ENCODE measurements at places on chromosomes 7 and 10.

DNA sequence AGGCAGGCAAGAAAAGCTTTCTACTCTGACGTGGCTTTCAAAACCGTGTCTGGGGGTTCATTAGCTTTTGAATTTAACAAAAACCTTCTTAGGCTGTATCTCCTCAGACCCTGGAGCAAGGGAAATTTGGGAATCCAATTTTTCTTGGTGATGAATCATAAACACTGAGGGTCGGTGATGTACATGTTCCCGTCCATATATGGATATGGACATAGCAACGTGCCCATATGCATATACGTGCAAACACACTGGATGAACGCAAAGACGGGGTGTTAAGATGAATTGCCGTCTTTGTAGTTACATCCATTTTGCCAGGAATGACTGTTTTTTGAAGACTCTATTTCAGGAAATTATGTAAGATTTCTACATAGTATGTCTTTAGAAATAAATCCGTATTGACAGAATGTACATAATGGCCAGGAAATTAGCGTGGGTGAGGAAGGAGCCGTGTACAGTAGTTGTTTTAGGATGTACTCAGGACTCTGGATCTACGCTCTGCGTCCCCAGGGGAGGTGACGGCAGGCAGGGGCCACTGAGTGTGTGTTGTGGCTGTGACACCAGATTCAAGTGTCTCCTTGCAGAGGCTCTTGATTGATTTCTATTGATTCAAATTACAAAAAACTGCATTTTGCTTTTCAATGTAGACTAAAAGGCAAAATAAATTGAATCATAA, 238.2 kb downstream of the DNAJB6 start:
- no peak for DNase-seq

- DNase-seq = no peak
These were observed 146.8 kb downstream of the CELF2 start for GRCh38 chr10:11164551-11164802.

DNA sequence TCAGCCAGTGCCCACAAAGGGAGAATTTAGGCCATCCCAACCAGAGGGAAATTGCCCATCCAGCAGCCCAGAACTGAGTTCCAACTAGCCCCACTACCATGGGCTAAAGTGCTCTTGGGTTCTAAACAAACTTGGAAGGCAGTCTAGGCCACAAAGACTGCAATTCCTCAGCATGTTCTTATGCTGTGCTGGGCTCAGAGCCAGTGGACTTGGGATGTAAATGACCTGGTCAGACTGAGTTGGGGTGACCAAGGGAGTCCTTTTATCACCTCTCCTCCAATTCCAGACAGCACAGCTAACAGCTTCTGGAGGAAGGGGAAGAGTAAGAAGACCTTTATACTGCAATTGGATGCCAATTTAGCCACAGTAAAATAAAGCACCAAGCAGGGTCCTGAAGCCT, 607.2 kb upstream of the KCND2 start:
- DNase-seq = no peak

GRCh38 chr10:24518981-24519597, 204.6 kb downstream of the ARHGAP21 start:
- DNase-seq = no peak

DNA sequence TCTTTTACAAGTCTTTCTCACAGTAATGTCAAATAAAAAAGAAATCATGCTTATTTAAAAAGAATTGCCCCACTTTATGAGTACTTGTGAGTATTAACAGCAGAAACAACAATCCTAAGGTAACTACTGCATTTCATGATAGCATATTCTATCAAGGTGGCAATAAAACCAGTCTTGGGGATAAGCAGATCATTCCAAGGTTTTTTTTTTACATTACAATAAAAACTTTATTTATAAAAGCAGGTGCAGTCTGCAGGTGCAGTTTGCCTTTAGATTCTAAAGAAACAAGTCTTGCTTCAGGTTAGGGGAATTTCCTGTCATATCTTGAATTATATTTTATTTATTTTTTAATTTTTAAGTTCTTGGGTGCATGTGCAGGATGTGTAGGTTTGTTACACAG, 10.7 kb upstream of the ANK3 start:
- DNase-seq = no peak

DNA sequence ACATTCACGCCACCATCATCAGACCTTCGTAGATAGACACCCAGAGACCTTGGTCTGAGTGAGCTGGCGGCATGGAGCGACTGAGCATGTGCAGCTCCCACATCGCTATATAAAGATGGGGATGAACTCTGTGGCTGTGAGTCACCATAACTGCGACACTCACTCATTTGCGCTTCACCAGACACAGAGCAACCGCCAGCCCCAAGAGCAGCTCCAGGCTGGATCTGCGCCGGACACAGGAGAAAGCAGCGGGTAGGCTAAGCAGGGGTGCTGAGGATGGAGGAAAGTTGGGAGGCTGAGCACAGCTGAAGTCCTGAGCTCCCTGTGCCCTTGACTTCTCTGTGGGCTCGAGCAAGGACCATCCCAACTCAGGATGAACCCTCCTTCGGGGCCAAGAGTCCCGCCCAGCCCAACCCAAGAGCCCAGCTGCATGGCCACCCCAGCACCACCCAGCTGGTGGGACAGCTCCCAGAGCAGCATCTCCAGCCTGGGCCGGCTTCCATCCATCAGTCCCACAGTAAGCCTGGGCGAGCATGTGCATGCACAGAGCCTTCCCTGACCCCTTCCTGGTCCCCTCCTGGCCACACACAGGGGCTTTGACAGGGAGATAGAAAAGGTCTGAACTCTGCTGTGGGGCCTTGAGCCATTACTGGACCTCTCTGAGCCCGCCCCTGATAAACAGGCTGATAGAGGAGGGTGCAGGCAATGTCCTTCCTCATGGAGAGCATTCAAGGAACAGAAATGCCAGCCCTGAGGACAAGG, at the start of gene OPN4:
TSS of gene OPN4 (plus strand) at position 137 of the 762 bp plus-strand sequence. CDS start at position 374, 237 bp downstream.
- no peak for DNase-seq

DNA sequence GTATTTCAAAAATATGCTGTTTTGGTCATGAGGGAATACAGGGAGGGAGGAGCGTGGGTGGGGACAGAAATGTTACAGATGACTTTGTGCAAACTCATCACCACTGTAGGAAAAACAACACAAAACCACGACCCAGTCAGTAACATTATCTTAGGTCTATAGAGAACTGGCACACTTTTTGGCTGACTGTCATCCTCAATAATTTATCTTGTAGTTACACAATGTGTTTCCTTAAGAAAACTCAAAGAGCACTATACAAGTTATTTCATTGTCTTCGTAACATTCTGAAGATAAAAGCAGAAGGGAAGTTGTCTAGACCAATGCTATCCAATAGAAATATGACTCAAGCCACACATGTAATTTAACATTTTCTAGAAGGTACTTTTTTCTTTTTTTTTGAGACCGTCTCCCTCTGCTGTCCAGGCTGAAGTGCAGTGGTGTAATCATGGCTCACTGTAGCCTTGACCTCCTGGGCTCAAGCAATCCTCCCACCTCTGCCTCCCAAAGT, 16.9 kb upstream of the CDK14 start:
- DNase-seq = no peak

DNA sequence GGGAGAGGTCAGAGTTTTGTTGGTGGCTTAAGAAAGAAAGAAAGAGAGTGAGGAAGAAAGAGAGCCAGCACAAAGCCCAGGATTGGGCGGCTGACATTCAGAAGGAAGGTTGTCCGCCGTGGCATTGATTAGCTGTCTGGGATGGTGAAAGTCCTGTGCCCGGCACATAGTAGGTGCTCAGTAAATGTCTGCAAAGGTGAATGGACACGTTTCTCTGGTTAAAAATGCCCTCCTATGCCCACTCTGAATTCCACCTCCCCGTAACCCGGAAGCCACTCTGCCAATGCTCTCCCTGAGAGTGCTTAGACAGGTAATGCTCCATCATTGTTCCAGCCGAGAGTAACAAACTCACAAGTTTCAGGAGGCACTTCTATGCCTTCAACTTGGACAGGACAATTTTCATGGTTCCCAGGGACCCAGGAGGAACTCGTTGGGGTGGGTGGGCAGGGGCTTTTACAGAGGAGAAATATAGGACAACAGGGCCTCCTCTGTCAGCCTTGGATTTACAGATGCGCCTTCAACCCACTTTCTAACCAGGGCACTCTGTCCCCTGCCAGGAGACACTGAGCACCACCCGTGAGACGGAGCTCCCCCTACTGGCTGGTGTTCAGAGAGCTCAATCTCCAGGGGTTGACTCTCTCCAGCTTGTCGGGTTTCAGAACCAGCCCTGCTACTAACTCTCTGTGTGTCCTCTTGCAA, 411.5 kb upstream of the ZMIZ1 start:
- DNase-seq = peak; percentile 47

DNA sequence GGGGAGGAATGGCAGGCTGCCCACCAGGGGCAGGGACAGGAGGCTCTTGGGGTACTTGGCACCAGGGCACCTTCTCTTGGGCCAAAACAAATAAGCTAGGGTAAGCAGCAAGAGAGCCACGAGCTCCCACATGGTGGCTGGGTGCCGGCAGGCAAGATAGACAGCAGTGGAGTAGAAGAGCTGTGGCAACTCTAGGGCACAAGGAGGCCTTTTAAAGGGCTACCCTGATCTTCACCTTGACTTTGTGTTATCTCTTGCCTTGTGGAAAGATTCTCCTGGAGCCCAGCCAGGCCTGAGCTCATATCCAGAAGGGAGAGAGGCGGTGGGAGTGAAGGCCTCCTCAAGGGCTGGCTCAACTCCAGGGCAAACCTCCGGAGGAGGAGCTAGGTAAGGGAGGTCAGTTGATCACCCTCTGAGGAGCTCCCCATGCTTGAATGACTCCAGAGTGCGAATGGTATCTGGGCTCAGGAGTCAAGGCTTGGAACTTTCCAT, at the start of gene CYP17A1:
TSS of gene CYP17A1 (minus strand) at position 184 of the 492 bp plus-strand sequence. CDS start at position 132, 52 bp downstream.
- DNase-seq = no peak

GRCh38 chr10:101478956-101479355, 109.1 kb downstream of the POLL start:
- no peak for DNase-seq

DNA sequence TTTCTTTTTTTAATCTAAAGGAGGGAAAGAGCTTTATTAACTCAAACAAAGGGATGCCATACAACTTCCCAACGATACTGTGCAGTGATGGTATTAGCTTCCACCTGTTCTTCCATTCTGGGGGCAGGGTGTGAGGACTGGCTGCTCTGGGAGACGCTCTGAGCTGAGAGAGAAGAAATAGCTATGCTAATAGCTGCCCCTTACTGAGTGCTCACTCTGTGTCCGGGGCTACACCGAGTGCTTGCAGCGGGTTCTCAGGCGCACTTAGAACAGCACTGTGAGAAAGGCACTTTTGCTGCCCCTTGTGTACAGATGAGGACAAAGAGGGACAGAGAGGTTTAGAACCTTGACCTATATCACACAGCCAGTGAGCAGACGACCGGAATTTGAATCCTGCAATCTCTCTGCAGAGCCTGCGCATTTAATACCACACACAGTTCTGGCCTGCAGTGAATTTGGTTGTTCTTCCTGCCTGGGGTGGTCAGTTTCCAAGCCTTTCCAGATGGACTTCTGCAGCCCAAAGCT, 142.2 kb downstream of the PLPP4 start:
- no peak for DNase-seq

GRCh38 chr10:79602953-79603352, 7.8 kb upstream of the SFTPA1 start:
- DNase-seq = no peak

- DNase-seq = no peak
These were observed 23.2 kb downstream of the TPK1 start for GRCh38 chr7:144812379-144813283.

GRCh38 chr10:125166658-125167057, 6.3 kb upstream of the CTBP2 start:
- DNase-seq = no peak

- DNase-seq = no peak
These were observed 292.0 kb downstream of the FGFR2 start for GRCh38 chr10:121306159-121306673.

- DNase-seq = no peak
These were observed 1.6 kb downstream of the NCOA4 start for GRCh38 chr10:46028584-46029460.

- no peak for DNase-seq
These were observed 15.3 kb downstream of the GPRIN2 start for GRCh38 chr10:46541017-46541661.

- no peak for DNase-seq
These were observed 30.6 kb upstream of the CTBP2 start for GRCh38 chr10:125190946-125191345.

DNA sequence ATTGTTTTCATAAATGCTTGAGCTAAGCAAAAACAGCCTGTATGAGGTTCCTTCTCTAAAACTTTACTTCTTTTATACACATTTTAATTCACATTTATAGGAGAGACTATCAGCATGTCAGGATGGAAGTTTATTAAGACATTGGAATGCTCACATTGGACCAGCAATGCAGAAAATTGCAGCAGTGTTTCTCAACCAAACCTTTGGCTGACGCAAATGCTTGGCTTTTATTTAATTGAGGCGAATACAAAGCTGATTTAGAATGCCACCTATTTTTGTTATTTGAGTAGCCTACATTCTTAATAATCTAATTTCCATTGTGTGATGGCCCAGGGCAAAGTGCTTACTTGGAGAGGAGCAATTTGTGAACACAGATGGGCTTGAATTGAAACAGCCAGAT, 283.2 kb downstream of the ARL4A start:
- no peak for DNase-seq

- DNase-seq = no peak
These were observed 6.3 kb downstream of the NPFFR1 start for GRCh38 chr10:70277396-70278030.

DNA sequence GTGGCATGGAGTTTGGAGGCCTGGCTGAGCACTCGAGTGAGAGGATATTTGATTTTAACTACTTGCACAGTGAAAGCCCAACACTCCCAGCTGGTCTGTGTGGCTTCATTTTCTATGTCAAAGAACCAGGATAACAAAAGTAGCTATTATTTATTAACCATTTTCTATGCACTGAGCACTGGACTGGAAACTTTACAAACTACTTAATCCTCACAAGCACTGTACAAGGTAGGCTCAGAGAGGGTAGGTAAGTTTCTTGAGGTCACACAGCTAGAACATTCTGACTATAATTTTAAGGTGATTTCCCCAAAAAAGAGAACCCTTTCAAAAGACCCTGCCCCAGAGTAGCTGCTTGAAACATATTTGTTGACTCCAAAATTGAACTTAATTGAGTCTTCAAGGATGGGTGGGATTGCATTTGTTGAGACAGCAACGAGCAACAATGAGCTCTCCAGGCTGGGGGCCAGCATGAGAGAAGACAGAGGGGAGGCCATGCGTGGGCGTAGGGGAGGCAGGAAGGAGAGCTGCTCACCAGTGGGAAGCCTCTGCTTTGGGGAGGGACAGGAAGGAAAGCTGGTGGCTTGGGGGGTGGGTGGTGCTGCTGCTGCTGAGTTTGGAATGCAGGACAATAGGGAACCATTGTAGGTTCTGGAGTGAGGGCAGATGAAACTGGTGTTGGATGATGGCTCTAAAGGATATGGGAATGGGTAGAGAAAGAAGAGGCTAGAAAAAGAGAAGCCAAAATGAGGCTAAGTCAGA, 31.5 kb downstream of the FAM241B start:
- DNase-seq = no peak

- DNase-seq = no peak
These were observed 1604.0 kb downstream of the REEP3 start for GRCh38 chr10:65125212-65125611.

GRCh38 chr7:1255080-1255816, 22.6 kb downstream of the UNCX start:
- no peak for DNase-seq

DNA sequence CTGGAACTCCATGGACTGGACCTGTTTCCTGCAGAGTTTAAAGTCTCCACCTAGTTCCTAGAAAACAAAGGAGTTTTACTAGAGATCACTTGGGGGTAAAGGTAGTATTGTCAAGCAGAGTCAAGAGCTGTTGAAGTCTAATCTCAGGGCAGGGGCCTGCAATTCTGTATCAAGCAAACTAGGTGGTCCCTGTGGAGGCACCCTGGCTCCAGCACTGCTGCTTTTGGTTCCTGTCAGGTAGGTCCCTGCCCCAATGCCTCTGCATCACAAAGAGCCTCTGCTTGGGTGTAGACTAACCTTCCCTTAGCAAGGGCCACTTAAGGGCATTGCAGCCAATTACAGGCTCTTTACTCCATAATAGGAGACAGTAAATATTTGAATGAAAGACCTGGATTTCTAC, 22.5 kb downstream of the ZSCAN25 start:
- DNase-seq = no peak
